ENCODE measurements at places on chromosomes 3 and 15. TPM values are rescaled to one million over a fixed set of nuclear protein-coding genes. Genes with fewer than 3 reads are reported as not detected.
A peak's percentile ranks its signal among the peaks of the same experiment; 100 is the strongest.

- DNase-seq: no peak
Measured at GRCh38 chr3:127911421-127911931, 3.6 kb upstream of the KBTBD12 start.

DNA sequence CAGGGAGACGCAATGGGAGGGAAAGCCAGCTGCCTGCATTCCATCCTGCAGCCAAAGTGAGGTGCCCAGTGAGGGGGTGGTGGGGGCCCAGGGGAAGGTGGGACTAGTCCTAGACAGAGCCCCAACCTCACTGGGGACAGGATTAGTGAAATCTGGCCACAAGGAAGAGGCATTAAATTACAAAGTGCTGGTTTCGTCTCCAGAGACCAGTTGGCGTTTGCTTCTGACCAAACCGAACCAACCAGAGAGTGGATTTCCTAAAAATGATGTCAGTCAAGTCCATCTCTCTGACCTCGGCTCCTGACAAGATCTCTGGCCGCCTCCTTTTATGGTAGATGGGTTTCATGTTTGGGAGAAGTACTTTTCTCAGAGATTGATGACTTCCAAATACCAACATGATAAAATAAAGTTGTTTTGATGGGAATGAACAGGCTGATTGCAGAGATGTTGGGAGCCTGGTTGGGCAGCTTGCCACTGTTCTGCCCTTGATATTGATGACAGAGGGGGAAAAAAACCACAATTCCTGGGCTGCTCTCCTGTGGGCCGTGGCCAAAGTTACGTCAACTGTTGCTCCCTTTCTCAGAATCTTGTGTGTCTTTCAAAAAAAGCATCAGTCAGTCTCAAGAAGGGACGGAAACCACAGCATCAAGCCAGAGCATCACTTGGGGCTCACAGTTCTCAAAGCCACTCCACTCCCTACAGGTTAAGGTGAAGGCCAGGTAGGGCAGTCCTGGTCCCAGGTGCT is 24.6 kb downstream of the ITGA11 start:
- peak; percentile 24 for DNase-seq

DNA sequence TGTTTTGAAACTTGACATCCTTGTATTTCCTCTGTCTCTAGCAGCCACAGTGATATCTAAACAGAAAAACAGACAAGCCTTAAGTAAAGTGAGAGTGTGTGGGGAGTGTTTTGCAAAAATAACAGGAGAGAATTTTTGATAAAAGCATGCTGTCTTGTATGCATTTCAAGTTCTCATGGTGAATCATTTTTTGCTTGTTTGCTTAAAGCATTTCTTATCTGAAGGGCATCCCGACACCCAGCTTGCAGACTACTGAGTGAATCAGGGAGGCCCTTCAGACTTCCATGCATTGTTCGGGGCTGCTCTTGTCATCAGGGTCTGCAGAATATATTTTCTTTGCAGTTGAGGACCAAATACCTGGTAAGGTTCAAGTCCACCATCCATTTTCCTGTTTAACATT is 8.5 kb downstream of the CGNL1 start:
- DNase-seq: no peak

DNA sequence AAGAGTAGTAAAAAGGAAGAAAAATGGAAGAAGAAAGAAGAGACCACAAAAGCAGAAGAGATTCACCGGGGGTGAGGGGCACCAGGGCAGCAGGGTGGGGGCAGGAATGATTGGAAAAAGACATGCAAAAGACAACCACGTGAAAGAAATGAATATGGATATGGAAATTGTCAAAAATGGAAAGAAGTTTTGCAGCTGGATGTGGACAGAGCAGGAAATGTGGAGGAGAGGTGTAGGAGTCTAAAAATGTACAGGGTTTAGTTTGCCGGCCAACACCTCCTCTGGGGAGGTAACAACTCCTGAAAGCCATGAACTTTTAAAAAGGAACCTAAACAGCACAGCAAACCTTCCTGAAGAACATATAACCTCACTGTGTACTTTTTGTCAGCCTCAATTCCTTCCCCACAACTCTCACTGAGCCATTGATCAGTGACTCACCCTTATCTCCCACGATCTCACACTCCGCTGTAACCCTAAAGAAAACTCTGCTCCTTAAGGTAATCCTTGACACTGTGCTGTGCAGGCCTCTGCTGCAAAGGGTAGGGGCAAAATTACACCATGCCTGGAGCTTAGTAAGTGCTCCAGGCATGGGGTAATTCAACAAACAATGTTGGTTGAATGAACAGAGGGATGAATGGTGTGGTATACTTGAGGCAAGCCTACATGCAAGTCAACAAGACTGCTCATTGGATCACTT is 100.2 kb upstream of the BOC start:
- DNase-seq: peak; percentile 57

- peak; percentile 58 for DNase-seq
Measured at GRCh38 chr15:31004220-31004733, 12.8 kb upstream of the MTMR10 start.

DNA sequence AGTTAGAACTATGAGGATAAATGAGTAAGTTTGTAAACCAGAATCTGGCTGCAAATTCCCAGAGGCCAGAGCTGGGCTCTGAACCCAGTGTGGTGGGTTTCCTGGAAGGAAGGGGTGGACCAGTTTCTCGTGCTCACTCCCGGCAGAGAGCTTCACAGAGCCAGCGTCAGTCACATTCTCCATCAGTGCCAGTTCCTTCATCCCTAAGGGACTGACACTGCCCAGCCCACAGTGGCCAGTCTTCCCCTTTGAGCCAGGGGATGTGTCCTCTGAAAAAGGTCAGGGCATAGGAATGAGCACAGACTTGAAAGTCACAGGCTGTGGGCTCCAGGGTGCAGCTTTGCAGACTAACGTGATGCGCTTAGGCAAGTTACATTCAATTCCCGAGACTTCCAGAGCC is 135.8 kb upstream of the HACD2 start:
- no peak for DNase-seq

Gene SH2D7
- total RNA-seq: not detected

Gene GOLGA8G
- total RNA-seq: not detected

Gene SMCO1
- not detected for total RNA-seq

All from endodermal cell (in vitro differentiated cells).